NCI-H146 (cell line): ENCODE measurements at places on chromosomes 2 and 18.
A peak's percentile ranks its signal among the peaks of the same experiment; 100 is the strongest.

- no peak for DNase-seq
Measured at GRCh38 chr18:60096428-60096827, 196.6 kb downstream of the PMAIP1 start.

- DNase-seq = no peak
Measured at GRCh38 chr2:177816766-177817165, 255.8 kb downstream of the PDE11A start.

DNA sequence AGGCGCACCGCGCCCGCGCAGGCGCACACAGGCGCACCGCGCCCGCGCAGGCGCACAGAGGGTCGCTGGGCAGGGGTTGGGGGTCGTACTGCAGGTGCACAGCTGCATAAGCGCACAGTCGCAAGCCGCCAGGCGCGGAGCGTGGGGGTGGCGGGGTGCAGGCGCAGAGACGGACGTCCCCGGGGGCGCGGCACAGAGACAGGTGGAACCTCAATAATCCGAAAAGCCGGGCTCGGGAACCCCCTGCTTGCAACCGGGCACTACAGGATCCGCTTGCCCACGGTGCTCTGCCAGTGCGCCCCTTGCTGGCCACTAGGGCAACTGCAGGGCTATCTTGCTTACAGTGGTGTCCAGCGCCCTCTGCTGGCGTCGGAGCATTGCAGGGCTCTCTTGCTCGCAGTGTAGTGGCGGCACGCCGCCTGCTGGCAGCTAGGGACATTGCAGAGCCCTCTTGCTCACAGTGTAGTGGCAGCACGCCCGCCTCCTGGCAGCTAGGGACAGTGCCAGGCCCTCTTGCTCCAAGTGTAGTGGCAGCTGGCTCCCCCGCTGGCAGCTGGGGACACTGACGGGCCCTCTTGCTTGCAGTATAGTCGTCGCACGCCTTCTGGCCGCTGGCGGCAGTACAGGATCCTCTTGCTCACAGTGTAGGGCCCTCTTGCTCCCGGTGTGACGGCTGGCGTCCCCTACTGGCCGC, 34.9 kb downstream of the FAM110C start:
- DNase-seq = no peak

GRCh38 chr2:28411166-28411755, 18.6 kb downstream of the FOSL2 start:
- DNase-seq = no peak

- peak; percentile 62 for DNase-seq
Measured at GRCh38 chr18:61371111-61371510, 37.9 kb downstream of the CDH20 start.

- no peak for DNase-seq
Measured at GRCh38 chr2:28405537-28405936, 12.9 kb downstream of the FOSL2 start.

DNA sequence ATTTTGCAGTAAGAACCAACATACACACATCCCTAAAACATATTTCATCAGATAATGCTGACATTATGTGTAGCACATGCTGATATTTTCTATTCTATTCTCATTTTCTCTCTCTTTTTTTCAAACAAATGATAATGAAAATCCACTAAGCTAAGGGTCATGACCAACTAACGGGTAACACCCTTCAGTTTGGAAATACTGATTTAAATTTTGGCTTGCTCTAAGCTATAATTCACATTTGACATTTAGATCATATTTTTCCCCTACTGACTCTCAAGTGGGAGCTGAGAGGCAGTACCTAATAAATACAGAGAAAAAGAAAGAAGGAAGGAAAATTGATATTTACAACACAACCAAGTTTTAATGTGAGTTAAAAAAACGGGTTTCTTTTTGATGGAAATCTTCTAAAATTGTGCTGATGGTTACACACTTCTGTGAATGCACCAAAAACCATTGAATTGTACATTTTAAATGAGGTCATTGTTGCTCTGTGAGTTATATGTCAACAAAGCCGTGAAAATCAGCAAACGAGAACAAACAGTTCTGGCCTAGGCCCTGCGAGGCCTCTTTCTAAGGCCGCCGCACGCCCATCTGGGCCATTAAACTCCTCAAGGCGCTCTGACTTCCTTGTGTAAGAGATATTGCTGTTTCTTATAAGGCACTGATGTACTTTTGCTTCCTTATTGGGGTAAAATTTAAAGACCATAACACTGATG, 124.2 kb downstream of the GALR1 start:
- peak; percentile 32 for DNase-seq
